NCI-H146 (cell line): ENCODE measurements at places on chromosomes 16 and 17.
A peak's percentile ranks its signal among the peaks of the same experiment; 100 is the strongest.

- peak; percentile 45 for DNase-seq
Observed at GRCh38 chr17:16415031-16415924, at the start of gene TRPV2. TRPV2 (plus strand) TSS chr17:16415571; CDS start chr17:16417669, 2,098 bp downstream.

DNA sequence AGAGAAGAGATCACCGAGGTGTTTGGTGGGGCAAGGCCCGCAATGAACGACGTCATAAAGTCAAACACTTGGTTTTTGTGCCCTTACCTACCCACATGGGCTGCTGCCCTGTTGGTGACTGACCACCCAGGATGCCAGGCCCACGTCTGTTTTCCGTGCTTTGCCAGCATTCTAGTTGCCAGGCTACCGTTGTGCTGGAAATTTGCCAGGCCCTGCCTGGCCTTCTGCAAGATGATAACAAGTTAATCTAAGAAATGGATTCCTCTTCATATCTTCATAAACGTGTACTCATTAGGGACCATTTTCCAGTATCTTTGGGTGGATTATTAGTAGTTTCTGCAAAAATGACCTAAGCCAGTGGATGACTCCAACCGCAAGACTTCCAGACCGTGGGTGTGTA, 35.4 kb downstream of the SLC6A4 start:
- DNase-seq, result no peak

DNA sequence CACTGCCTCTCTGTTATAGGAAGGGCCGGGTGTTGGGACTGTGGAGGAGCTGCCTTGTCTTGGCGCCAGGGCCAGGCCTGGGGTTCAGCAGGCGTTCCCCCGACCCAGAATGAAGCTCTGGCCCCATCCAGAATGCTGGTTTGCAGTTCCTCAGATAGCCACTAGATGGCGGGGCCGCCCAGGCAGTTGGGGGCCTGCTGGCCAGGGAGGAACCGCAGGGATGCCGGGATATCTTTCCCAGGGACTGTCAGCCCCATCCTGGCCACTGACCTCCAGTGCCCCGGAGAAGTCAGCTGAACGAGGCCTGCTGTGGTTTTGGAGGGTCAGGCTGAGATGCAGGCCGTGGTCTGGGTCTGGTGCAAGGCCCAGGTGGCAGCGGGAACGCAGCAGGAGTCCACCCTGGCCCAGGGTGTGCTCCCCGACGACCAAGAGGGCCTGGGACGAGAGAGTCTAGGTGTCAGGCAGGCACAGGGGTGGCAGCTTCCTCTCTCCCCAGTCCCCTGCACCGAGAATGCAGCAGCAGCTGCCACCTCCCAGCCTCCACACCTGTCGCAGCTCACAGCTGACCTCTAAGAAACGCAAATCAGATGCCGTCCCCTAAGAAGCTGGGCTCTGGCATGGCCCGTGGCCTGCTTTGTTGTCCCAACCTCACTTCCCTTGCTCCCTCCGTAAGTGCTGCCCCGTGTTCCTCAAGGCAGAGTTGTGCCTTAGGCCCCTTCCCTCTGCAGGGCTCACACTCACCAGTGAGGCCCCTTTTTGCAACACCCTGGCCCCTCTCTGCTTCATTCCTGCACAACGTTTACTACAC, 51.2 kb downstream of the RMI2 start:
- DNase-seq, result peak; percentile 71

DNA sequence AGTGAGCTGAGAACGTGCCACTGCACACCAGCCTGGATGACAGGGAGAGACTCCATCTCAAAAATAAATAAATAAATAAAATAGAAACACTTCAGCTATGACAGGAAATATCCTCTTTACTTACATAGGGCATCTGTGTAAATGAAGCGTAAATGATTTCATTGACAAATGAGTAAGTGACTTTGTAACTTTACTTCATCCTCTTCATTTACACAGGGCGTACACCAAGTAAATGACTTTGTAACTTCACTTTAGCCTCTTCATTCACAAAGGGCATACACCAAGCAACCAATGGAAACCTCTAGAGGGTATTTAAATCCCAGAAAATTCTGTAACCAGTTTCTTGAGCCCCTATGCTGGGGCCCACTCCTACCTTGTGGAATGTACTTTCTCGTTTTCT, 16.2 kb upstream of the KLHDC4 start:
- DNase-seq, result no peak

GRCh38 chr16:22266546-22266945, 30.7 kb upstream of the POLR3E start:
- DNase-seq, result no peak

GRCh38 chr17:48262982-48263730, 155.6 kb downstream of the SNX11 start:
- DNase-seq, result peak; percentile 49

- DNase-seq, result peak; percentile 93
Observed at GRCh38 chr17:71402661-71403141, 718.1 kb upstream of the SOX9 start.

- no peak for DNase-seq
Observed at GRCh38 chr17:69715656-69716055, 301.2 kb downstream of the MAP2K6 start.

- DNase-seq, result peak; percentile 54
Observed at GRCh38 chr17:32487473-32488176, 832 bp downstream of the CDK5R1 start.

DNA sequence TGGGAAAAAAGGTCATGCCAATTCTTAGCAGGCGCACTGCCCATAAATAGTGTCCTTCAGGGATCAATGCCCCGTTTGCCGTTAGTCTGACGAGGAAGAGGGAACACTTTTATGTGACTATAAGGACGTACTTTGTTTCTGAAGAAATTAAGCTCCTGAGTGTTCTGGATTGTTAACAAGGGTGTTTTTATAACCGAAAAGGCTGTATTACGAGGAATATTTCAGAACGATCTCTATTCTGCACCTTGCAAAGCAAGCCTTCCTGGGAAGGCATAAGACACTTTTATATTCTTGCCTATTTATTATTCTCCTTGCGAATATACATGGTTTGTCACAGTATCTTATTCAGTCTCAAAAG, 24.5 kb upstream of the SYT17 start:
- no peak for DNase-seq

- DNase-seq, result no peak
Observed at GRCh38 chr17:35865412-35866340, 3.0 kb downstream of the HEATR9 start.

GRCh38 chr17:55546481-55546880, 35.2 kb upstream of the SMIM36 start:
- no peak for DNase-seq

DNA sequence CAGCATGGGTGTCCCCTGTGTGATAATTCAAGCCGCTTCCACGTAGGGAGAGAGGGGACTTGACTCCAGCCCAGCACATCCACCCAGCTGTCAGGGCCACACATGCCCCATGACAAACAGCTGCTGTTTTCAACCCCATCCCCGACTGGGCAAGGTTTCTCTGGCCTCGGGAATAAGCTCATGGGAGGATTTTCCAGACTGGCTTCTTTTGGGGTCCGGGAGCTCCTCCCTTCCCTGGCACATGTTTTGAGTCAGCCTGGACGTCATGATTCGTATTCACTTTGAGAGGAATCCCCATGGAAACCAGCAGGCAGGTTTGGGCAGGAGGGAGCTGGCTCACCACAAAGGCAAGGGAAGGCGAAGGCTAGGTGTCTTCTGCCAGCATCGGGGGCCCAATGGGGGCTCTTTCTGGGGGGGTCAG, 156.4 kb downstream of the CMIP start:
- DNase-seq, result no peak

- no peak for DNase-seq
Observed at GRCh38 chr17:77664097-77664729, 294.3 kb upstream of the TNRC6C start.

- no peak for DNase-seq
Observed at GRCh38 chr16:16189842-16190241, 33.5 kb downstream of the ABCC6 start.

- DNase-seq, result no peak
Observed at GRCh38 chr17:503449-503700, 150.8 kb upstream of the RPH3AL start.

DNA sequence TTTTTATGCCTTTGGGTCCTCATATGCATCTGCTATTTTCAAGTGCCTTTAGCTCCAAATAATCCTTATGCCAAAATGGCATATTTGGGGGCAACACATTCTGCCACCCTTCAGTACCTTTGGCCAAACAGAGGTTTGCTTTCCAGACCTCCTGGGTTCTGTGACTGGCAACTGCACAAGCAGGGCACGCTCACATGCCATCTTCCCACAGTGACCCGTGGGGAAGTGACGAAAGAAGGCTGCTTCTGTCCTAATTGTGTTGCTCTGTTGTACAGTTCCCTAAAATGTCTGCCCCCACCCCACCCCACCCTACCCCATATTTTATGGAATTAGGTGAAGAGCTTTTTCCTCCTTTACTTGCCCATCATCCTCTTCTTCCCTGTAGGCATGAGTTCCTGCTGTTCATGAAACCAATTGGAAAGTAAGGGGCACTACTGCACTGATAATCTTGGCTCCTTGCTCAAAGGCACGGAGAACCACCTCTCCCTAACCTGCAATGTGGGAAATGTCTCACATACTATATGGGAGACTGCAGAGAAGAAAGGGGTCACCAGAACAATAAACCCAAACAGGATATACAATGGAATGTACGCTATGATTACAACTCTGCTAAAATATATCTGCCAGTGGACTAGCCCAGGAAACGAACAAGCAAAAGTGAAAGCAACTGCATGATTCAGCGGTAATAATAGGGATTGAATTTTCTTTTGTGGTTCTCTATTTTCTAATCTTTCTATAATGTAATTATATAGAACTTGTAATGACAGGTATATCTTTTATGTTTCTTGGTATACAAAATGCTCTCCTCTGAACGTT, 3.3 kb upstream of the SLFN12L start:
- DNase-seq, result no peak

DNA sequence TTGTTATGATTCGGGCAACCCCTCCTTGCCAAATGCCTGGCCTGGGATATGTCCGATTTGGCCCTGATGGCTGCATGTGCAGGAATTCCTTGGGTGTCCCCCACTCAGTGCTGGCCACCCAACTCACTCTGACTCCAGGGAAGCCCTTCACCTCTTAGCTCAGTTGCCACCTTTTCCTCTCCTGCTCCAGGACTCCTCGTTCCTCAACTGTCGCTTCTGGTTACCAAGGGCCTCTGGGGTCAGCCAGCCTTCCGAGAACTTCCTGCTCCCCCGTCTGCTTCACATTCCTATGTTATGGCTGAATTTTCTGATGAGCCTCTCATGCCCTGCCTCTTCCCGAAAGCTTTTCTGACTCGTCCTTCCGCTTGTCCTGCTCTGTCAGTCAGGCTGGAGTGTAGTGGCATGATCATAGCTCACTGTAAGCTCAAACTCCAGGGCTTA, 63.5 kb downstream of the SPACA3 start:
- no peak for DNase-seq

- DNase-seq, result no peak
Observed at GRCh38 chr17:77441130-77441920, 300.6 kb downstream of the SEC14L1 start.

DNA sequence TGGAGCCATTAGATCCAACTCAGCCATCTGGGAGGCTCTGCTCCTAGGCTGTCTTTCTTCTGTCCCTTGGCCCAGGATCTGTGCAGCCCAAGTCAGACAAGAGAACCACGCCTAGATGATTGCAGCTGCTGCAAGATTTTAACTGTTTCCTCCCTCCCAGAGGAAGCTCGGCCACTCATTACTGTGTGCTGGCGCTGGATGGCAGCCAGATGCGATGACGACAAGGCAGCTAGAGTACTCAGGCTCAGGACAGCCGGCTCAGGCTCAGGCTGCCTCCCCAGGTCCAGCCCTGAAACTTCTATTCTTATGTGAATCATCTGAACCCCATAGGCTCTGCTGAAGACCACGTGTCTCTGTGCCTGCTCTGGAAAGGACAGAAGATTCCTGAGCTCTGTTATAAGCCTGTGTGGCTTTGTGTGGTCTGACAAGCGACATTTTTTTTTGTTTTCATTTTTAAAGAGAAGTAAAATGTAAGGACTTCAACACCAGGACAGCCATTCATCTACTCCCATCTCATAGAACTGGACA, 32.1 kb upstream of the FBXW10B start:
- DNase-seq, result peak; percentile 82

DNA sequence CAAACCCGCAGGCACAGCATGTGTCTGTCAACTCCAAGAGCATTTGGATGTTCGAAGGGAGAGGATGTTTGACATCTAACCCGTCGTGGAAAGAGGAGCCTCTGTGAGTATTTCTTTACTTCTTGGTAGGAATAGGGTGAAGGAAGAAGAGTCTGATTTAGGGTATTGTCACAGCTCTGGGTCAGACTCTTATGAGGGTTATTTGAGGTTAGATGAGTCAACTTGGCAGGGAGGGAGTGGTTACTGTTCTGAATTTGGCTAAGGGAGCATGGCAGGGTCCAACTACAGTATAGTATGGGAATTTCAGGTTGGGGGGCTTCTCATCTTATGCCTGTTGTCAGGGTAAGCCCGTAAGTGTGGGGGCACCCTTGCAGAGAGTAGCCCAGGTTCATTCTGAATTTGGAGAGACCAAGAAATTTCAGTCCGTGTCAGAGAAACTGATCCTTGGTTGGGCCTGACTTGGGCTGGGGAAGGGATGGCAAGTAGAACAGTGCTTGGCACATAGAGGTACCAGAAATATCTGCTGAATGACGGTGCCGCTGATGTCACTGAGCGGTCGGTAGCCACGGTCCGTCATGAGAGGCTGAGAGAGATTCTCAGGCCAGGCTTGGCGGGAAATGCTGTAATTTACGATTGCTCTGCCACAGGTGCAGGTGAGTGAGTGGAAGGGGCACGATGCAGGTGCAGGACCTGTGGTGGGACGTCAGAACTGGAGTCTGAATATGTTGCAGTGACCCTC, 43.2 kb downstream of the MYH3 start:
- no peak for DNase-seq

- DNase-seq, result no peak
Observed at GRCh38 chr16:10088380-10088793, 93.8 kb downstream of the GRIN2A start.

DNA sequence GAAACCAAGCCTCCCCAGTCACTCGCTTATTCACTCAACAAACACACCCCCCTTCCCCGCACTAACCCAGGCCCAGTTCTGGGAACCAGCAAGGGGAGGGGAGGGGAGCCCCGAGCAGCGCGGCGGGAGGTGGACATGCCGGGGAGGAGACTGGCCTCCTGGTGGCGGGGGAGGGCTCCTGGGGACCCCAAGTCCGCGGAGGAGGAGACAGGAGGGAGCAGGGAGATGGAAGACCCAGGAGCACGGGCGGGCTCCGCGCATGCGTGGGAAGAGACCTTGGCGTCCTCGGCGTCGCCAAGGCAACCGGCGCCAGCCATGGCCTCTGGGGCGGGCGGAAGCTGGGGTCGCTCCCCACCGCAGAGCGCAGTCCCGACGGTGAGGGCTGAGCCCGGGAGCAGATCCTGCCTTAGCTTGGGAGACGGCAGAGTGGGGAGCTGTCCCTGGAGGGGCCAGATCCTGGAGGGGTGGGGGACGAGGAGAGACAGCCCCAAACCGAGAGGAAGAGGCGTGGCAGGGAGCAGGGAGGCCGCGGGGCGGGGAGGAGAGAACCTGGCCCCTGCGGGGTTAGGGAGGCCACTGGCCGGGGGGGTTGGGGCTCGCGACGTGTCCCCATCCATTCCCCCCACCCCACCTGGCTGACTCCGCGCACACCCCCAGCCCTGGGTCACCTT, at the start of gene PRR29:
TSS of gene PRR29 (plus strand) at position 302 of the 671 bp plus-strand sequence. CDS start at position 316, 14 bp downstream.
- peak; percentile 86 for DNase-seq

- no peak for DNase-seq
Observed at GRCh38 chr17:2089021-2089422, 34.1 kb downstream of the HIC1 start.
